NCI-H1417 treated with DMSO at 0.1 percent for 48 hours (cell line): ENCODE measurements at places on chromosomes 1 and 21.

GRCh38 chr1:31072304-31072746, 6.8 kb upstream of the PUM1 start:
- DNase-seq = no peak

DNA sequence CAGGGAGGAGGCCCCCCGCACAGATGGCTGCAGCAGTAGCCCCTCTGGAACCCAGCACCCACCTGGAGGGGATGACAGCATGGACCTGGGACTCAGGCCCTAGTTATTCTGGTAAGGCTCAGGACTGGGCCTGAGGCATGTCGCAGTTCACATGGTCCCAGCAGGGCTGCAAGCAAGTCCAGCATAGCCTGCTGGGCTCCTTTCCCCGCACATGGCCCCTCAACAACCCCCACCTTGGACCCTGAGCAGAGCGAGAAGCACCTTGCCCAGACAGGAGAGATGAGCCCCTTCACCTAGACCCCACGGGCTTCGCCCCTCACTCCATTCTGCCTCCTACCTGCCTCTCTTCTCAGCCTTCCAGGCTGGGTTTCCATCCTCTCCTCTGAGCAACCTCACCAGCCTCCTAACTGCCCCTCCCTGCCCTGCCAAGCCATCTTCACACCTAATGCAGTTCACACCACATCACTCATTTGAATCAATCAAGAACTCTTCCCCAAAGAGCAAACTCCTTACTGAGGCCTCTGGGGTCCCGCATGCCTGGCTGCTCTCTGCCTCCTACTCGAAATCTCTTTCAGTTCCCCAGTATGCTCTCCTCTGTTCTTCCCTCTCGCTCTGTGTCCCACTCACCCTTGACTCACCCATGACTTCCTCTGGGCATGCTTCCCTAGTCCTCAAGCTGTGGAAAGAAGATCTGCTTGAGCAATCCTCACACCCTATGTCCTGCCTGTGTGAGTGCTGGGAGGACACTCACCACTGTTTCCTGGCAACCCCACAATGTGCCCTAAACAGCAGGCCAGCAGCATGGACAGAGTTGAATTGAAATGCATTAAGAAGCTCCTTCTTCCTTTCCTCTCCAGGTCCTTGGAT, 9.4 kb upstream of the THEMIS2 start:
- no peak for DNase-seq

GRCh38 chr1:199336745-199337640, 690.5 kb upstream of the NR5A2 start:
- DNase-seq = no peak

DNA sequence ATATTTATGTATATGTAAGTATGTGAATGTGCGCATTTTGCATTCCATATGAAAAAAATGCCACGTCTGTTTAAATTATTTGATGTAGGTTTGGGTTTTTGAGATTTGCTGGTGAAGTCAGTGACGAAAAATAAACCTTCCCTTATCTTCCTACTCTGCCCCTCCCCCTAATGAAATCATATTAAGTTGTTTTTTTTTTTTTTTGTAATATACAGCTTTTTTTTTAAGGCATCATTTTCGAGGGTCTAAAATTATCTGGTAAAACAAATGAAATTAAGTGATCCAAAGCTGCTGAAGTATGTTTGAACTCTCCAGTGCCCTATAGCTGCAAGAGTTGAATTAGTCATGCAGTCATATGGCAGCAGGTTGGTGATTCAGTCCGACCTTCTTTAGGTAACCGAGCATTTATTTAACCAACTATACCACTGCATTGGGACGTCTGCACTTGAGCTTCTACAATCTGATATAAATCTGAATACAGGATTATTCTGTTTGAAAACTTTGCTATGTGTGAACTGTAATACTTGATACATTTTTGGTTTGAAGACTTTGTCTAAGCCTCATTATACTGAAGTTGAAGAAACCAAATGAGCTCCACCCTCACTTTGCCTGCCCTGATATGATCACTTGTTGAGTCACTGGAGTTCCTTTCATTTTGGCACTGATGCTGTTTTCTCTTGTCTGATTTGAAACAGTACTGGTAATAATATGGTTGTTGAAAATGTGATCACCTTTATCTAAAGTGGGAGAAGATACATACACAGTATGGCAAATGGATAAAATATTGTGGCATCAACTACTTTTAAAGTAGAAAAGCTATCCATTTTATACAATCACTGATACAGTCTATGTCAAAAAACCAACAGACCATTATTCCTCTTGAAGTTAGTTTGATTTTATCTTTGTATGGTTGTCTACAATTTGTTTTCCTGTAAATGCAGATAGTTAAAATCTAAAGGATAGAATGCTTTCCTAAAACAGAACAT, 11.7 kb downstream of the PDIK1L start:
- DNase-seq = no peak

GRCh38 chr1:114109981-114110380, 43.7 kb downstream of the SYT6 start:
- DNase-seq = no peak

GRCh38 chr21:43767984-43768867, 7.9 kb downstream of the CSTB start:
- DNase-seq = no peak

DNA sequence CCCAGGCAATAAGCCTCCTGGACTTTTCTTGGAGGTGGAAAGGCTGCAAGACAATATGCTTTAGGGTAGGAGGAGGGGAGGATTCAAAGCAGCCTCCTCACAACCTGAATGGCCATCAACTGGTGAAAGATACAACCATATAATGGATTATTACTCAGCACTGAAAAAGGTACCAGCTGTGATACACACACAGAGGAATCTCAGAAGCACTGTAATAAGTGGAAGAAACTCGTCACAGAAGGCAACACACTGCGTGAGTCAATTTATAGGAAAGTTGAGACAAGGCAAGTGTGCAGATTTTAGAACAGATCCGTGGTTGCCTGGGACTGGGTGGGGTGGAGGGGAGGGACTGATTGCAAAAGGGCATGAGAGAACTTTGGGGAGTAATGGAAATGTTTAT, 64.9 kb upstream of the ZBTB40 start:
- no peak for DNase-seq

- DNase-seq = no peak
Measured at GRCh38 chr1:19187852-19188251, 22.2 kb downstream of the UBR4 start.

- no peak for DNase-seq
Measured at GRCh38 chr1:21534674-21535378, 25.6 kb downstream of the ALPL start.

GRCh38 chr1:230012741-230013140, 54.3 kb upstream of the GALNT2 start:
- no peak for DNase-seq

DNA sequence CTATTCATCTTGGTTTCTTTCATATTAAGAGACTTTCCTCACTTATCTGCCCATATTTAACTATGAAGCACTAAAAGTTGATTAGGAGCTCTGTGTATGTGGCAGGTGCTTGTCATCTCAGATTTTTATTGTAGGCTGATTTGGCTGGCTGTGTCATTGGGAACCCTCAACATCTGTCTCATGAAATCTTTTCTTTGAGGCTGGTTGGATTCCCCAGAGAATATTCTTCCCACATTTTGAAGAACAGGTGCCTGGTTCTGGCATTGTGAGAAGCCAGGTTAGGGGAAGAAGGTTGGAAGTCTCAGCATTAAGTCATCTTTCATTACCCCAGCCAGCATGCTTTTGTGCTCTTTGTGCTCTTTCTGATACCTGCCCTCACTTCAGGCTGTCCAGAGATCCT, 37.1 kb downstream of the EEIG2 start:
- no peak for DNase-seq

DNA sequence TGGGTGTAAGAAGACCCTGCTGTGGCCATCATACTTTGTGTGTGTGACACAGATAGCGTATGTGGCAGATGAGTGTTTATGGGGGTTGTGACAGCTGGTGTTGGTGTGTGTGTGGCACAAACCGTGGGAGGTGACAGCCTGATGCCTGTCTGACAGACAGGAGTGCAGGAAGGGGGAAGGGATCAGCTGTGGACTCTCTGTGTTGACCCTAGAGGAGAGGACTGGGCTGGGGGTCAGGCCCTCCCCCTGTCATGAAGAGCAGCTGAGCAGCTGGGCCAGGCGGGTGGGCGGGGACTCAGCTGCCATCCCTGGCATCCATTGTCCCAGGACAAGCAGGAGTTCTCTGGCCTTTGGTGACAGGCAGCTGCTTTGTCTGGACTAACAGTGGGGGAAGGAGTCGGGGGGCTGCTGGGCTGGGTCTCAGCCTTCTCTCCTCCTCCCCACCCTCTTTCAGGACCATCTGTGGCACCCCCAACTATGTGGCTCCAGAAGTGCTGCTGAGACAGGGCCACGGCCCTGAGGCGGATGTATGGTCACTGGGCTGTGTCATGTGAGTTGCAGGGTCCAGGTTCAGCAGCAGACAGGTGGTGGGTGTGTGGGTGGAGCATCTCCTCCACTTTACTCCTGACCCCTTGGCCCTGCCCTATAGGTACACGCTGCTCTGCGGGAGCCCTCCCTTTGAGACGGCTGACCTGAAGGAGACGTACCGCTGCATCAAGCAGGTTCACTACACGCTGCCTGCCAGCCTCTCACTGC, 2.3 kb downstream of the PLK3 start:
- no peak for DNase-seq

GRCh38 chr1:3312898-3313575, 141.4 kb upstream of the ARHGEF16 start:
- DNase-seq = no peak
